Activated T-helper 9 cell treated with anti-CD3 and anti-CD28 coated beads, Interleukin-2, amount 50 U/mL, for 16 hours (primary cell): ENCODE measurements at places on chromosomes 11 and 22.

DNA sequence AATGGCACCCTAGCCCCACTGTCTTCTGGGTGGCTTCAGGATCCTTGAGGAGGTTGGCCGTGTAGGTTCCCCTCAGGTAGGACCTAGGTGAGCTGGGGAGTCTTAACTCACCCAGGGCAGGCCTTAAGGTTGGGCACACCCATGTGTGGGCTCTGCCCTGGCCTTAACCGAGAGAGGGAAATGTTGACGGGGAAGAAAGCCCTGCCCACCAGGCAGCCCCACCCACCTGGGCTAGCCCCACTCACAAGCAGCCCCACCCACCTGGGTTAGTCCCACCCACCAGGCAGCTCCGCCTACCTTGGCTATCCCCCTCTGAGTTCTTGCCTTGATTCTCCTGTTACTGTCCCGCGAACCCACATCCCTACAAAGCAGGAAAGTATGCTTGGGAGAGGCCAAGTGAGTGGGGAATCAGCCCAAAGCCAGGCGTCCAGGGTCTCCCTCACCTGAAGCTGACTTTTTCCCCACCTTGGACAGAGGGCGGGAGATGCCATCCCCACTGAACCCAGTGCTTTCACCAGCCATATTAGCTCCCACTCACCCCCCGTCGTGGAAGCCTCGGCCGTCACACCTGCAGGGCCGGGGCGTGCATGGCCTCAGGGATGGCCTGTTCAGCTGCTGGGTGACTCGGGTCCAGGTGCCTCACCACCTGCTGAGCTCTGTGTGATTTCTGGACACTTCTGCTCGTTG, at the start of gene MYEOV:
Gene MYEOV, plus strand, starts transcription at position 337 of the 687 bp plus-strand sequence. CDS start 1,200 bp downstream, outside the sequence.
- DNase-seq = no peak

DNA sequence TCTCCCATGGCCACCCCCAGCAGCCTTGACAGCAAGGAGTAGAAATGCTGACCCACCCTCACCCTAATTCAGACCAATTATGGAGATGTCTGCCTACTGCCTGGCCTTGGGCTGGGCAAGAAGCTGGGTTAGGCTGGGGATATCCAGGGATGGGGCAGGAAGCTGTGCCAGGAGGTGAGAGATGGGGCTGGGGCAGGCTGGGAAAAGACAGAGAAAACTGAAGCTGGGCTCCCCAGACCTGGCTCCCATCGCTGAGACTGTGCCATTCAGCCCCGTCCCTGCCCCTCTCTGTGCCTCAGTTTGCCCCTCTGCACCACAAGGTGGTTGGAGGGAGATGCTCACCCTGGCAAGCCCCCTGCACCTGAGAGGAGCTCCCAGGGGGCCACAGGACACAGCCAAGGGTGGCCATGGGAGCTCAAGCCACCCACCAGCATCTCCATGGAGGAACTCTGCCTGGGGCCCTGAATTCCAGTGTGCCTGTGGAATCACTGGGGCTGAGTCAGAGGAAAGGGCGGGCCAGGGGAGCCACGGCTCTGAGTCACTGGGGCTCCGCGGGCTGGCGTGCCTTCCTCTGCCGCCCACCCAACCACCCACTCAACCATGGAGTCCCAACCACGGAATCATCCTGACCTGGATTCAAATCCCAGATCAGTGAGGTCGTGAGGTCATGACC, 6.0 kb upstream of the CARD10 start:
- DNase-seq = peak; percentile 24

DNA sequence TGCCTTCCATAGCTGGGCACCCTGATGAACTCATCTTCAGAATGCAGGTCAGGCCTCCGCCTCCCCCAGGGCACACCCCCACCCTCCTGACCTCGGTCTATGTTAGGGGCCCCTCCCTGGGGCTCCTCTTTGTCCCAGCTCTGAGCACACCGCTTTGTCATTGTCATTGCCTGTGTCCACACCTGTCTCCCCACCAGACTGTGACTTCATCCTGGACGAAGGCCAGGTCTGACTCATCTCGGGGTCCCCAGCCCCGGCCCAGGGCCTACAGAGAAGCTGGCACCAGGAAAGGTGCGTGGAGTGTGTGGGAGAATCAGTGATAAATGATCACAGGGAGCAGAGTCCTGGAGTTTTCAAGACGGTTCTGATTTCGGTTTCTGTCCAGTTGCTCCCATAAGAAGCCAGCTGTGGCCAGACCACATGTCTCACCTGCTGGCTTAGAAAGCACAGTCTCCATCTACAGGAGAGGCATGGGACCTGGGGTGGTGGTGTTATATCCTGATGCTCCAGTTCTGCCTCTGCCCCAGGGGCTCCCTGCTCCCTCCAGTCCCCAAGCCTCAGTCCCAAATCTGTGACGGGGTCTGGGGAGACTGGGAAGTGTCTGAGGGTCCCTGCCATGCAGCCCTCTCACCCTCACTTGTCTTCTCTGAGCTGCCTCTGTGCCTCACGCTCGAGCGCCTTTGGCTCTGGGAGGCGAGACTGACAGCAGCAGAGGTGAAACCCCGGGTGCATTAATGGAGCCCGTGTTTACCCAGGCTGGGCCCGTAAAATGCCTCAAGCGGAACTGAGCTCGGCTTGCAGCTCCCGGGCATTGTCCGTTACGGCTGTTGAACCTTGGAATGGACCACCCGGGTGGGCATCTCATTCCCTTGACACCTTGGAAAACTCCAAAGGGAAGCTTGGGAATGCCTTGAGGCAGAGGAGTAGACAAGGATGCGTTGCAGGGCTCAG, 85.5 kb upstream of the WNT11 start:
- DNase-seq = no peak

DNA sequence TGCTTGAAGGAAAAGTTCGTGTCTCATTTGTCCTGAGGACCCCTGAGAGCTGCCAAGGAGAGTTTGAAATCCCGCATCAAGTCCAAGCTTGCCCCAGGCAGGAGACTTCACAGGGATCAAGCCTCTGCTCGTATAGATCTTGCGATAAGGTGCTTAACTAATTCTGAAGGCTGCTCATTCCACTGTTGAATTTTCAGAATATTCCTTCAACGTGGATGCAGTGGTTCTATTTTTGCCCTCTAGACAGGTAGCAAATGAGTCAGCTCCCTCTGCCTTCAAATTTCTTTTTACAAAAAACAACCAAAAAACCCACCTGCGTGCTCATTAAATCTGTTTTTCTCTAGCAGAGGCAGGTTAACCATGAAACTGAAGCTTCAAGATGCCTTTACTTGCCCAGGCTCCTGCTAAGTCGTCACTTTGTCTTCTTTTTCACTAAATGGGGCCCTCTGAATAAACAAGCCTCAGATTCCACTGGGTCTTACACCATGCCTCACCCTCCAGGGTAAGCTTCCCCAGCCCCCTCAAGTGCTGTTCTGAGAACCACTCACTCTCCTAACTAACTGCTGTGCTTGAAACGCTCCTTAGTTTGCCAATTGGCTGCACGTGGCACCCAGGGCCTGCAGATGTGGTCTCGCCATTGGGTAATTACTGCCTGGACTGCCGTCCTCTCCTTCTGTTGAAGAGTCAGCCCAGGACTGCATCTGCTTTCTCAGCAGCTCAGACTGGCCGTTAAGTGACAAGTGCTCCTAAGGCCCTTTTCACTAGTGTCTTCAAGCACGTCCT, 105.0 kb downstream of the TRPC6 start:
- DNase-seq = no peak

GRCh38 chr22:36215981-36216380, 14.4 kb upstream of the APOL4 start:
- no peak for DNase-seq

GRCh38 chr11:1695548-1696108, 1.4 kb upstream of the KRTAP5-6 start:
- DNase-seq = no peak

DNA sequence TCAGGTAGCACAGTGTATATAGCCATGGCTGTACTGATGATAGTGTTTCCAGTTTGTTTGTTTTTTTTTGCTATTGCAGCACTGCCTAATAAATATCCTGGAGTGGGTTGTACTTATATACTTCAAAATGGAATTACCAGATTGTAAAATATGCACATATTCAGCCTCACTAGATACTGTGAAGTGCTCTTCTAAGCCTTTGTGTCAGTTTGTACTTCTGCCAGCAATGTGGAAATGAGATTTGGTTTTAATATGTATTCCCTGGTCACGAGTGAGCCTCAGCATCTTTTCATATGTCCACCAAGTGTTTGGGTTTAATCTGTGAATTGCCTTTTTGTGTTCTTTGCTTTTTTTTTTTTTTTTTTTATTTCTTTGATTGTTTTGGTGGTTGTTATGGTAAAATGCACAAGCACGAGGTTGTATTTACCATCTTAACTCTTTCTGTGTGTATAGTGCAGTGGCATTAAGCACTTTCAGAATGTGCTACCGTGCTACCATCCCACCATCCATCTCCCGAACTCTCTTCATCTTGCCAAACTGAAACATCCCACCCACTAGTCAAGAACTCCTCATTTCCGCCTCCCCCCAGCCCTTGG, 34.9 kb downstream of the ST3GAL4 start:
- DNase-seq = no peak
